ENCODE measurements at places on chromosomes 3 and 15.

DNA sequence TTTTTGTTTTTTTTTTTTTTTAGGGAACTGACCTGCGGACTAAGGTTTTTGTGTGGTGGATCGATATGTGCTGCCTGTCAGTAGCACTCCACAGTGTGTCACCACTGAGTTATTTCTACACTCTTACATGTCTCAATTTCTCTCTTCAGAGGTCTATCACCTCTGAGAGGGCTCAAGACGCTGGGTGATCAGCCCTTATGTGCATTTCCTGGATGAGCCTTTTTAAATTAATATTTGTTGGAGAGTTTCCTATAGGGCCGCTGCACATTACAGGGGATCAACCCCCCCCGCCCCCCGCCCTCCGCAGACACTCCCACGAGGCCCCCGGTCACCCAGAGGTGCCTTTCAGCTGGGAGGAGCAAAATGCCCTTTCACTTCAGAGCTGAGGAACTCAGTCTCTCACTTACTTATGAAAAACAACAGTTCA lies 34.5 kb upstream of the AP4E1 start:
- no peak for DNase-seq

- DNase-seq = no peak
Measured at GRCh38 chr3:34444137-34444536, 645.7 kb downstream of the PDCD6IP start.

- DNase-seq = no peak
Measured at GRCh38 chr15:75145027-75145841, 56.4 kb upstream of the C15orf39 start.

DNA sequence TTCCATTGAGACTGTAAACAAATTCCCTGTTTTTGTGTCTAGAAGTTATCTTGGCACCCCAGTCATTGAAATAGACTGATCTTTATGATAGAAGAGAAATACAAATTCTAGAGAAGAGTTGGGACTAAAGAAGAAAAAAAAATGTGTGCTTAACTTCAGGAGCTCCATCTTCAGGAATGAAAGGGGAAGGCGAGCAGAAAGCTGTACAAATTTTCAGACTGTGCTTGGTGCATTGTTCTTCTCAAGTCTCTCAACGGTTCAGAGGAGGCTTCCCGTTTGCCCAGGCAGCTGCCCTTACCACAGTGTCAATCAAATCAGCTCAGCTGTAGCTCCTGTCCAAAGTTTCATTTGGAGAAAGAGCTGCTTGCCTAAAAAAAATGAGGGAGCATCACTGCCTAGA lies 41.7 kb downstream of the OXSM start:
- DNase-seq = no peak

DNA sequence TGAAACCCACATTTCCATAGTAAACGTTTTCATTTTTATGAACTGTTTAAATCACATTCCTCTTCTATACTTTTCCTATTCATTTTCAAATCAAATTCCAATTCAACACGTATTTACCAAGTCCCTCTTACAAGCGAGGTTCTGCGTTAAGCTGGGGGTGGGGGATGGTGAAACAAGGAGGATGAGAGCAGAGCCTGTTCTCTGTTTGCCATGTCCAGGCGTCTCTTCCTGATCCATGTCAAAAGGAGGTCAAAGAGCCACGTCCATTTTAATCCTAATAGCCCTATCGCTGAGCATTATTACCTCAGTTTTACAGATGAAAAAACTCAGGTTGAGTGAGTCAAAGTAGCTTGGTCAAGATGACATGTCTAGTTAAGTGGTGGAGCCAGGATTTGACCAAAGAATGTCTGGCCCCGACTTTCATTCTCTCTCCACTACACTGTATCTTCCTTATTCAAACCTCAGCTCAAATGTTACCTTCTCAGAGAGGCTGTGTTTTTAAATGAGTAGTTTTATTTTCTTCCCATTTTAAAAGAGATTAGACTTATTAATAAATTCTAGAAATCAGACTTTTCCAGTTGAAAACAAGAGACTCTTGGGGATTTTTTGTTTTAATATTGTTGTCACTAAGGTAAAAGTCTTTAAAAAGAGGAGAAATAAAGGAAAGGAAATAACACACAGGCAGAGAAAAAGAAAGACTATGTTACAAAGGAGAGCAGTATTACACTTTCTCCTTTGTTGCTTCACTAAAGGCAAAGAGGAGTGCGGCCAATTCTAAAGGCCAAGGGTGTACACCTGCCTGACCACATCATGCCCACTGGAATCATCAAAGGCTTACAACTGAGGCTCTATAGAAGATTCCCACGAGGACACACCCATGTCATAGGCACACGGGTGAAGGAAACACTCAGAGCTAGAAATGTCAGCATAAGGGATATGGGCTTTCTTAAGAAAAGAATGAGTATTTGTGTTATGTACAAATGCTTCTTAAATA lies 42.4 kb downstream of the MYO5A start:
- no peak for DNase-seq

GRCh38 chr3:38374221-38374620 lies 27.6 kb downstream of the XYLB start:
- DNase-seq = no peak

GRCh38 chr15:26967719-26968269 lies 3.2 kb upstream of the GABRG3 start:
- DNase-seq = no peak

DNA sequence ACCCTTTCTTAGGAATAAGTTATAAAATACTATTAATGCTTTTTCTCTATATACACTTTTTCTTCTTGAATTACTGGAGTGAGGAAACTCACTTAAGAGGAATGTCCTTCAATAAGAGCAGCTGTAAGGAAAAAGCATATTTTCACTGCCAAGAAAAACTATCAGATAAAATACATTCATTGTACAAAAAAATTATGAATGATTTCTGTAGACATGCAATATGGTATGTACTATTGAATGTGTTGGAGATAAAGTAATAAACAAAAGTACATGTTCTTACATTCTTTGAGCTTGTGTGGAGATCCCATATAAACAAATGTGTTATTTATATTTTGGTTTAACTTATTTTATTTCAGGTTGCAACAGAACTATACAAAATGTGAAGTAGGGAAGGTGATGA lies 241.0 kb upstream of the ZNF717 start:
- DNase-seq = no peak

- DNase-seq = no peak
Measured at GRCh38 chr3:14946739-14947099, 664 bp upstream of the NR2C2 start.

- no peak for DNase-seq
Measured at GRCh38 chr15:27903405-27903804, 195.7 kb downstream of the OCA2 start.

DNA sequence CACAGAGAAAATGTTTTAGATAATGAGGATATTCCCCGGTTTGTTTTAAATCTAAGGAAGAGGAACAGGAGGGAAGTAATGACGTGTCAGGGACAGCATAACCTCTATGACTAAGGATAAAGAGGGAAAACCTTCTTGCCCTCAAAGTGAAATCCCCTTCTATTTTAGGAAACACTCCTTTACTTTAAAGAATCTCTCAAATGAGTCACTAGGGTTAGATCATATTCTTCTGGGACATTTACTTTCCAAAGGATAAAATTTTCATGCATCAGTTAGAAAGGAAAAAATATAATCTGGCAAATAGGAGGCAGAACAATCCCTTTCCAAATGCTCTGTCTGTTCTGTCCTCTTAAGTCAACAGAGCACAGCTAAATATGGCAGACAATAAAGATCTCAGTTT lies 43.2 kb upstream of the UBE2E2 start:
- no peak for DNase-seq

GRCh38 chr15:67156426-67156825 lies 91.0 kb downstream of the SMAD3 start:
- no peak for DNase-seq
